ENCODE measurements at places on chromosomes 2 and 18.

DNA sequence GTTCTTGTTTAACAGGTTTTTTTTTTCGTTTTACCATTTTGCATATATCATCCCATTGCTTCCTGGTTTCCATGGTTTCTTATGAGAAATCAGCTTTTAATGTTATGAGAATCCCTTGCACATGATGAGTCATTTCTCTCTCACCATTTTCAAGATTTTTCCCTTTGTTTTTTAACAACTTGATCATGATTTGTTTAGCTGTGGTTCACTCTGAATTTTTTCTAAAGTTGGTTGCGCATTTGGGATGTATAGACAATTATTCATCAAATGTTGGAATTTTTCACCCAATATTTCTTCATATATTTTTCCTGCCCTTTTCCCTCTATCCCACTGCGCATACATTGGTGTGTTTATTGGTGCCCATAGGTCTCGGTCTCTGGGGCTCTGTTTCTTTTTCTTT, 42.4 kb upstream of the BIN1 start:
- no peak for DNase-seq

- no peak for DNase-seq
These were observed 66.3 kb upstream of the GPR45 start for GRCh38 chr2:105175231-105175630.

- no peak for DNase-seq
These were observed 28.9 kb upstream of the MTX2 start for GRCh38 chr2:176240301-176240700.

DNA sequence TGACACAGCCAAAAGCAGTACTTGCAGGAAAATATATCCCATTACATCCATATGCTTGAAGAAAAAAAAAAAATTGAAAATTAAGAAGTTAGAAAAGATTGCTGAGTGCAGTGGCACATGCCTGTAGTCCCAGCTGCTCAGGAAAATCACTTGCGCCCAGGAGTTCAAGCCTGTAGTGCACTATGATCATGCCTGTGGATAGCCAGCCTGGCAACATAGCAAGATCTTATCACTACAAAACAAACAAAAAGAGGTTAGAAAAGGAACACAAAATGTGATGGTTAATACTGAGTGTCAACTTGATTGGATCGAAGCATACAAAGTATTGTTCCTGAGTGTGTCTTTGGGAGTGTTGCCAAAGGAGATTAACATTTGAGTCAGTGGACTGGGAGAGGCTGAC, 361.9 kb downstream of the NYAP2 start:
- DNase-seq, result no peak

All from CD4-positive, alpha-beta T cell treated with Interleukin-15 for 4 hours (primary cell).